ENCODE measurements at places on chromosomes 12 and 14. TPM values are rescaled to one million over a fixed set of nuclear protein-coding genes. Genes with fewer than 3 reads are reported as not detected.

NEDD8 gene
- total RNA-seq = 152 TPM

ARHGAP9 gene
- 11.6 TPM for total RNA-seq

FITM1 gene
- total RNA-seq = not detected

- DNase-seq = no peak
These were observed 74.6 kb upstream of the OSBPL8 start for GRCh38 chr12:76634133-76634532.

DNA sequence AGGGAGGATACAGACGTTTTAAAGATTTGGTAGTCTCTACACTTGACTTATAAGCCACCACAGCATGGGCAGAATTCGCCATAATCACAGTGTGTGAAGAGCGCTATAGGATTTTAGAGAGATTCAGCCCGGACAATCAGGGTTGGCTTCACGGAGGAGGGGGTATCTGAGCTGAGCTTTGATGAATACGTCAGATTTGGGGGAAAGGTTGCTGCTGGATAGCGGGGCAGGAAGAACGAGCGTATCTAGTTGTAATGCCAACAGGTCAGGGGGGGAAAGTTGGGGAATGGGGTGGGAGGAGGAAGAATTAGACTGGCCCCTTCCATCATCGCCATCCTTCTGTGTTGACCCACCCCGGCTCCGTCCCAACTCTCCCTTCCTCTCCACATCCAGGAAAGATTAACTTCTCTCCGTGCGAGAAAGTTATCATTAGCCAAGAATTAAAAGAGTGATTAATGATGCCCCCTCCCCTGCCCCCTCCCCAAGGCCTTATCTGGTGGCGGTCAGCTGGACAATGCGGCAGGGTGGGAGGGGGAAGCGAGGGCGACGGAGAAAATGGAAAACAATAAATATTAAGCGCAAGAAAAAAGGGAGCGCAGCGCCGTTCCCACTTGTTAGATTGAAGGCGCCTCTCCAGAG, 13.5 kb upstream of the GPATCH2L start:
- DNase-seq = no peak

DNA sequence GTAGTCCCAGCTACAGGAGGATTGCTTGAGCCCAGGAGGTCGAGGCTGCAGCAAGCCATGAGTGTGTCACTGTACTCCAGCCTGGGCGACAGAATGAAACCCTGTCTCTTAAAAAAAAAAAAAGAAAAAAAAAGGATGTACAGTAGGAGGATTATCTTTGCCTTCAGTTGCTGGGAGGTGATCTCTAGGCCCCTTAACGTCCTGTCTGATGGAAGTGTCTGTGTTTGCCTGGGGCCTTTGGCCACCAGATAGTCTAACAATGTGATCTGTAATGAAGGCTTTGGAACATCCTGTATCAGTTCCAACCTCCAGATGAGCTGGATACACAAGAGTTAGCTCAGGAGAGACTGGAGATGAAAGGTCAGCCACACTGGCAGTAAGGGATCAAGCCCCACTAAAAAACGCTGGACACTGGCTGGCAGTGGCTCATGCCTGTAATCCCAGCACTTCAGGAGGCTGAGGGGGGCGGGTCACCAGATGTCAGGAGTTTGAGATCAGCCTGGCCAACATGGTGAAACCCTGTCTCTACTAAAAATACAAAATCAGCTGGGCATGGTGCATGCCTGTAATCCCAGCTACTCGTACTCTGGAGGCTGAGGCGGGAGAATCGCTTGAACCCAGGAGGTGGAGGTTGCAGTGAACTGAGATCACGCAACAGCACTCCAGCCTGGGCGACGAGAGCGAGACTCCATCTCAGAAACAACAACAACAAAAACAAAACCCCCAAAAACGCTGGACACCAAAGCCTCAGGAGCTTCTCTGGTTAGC, 19.0 kb upstream of the HNF1A start:
- DNase-seq = no peak

Data from esophagus muscularis mucosa (tissue), 4 donors.